ENCODE measurements at places on chromosomes 3 and 15. TPM values are rescaled to one million over a fixed set of nuclear protein-coding genes. Genes with fewer than 3 reads are reported as not detected.
A peak's percentile ranks its signal among the peaks of the same experiment; 100 is the strongest.

DNA sequence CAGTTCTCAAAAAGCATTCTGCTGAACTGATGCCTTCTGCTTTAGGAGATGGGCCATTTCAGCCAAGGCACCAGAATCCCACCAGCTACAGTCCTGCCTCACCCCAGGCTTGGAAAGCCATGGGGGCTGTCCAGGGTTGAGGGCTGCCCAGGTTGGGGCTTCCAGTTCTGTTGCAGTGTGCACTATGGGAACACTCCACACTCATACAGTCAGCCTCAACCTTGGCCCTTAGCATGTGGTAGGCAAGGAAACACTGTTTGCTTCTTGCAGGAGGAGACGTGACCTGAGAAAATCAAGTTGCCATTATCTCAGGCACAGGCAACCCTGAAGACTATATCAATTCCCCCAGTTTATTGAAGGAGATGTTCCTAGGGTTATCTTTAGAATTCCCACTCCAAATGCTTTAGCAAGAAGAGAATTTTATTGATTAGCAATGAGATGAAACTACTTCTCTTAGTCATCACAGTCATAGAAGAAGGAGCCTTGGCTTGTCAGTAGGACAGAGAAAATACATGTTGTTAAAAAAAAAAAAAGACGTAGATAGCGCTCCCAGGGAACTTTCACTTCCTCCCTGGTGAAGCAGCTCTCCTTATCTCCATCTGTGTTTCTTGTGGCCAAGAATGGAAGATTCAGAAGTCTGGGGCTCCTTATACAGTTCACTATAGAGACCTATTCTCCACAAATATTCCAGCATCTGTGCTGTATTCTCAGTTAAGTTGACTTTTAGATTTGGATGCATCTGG lies 38.3 kb upstream of the IL12A start:
- H3K27me3 ChIP-seq: no peaks in the 10 kb centered on the region
- H3K36me3 ChIP-seq: no peaks in the 10 kb centered on the region
- H3K27ac ChIP-seq: no peak overlapping the region
- H3K4me1 ChIP-seq: no peaks in the 10 kb centered on the region
- DNase-seq: no peak

The NR2E3 gene
- 0.25 TPM for total RNA-seq

- no peaks in the 10 kb centered on the region for H3K36me3 ChIP-seq
- H3K4me1 ChIP-seq: peaks cover 2% of the 10 kb centered on the region
- no peak for DNase-seq
- H3K27ac ChIP-seq: no peak overlapping the region
- peaks cover 15% of the 10 kb centered on the region for H3K27me3 ChIP-seq
Measured at GRCh38 chr3:126659915-126660886, 5.3 kb upstream of the TXNRD3 start.

- H3K4me1 ChIP-seq: no peaks in the 10 kb centered on the region
- no peak overlapping the region for H3K27ac ChIP-seq
- DNase-seq: peak; percentile 12
- H3K27me3 ChIP-seq: no peaks in the 10 kb centered on the region
- no peaks in the 10 kb centered on the region for H3K36me3 ChIP-seq
Measured at GRCh38 chr3:33537133-33537532, 96.9 kb upstream of the UBP1 start.

DNA sequence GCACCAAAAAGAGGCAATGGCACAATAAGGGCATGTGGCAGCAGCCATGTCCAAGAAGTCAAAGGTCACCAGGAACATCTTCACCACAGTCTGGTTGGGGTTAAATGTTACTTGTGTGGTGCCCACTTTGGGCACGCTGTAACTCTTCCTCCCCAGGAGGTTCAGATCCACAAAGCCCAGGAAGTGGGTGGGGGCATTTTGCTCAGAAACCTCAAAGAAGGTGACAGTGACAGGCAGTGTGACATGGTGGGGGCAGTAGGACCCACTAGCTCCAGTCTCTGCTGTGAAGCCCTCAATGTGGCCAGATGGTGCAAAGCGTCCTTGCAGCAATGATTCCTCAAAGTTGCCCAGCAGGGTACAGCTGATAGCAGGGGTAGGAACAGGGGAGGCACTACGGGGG lies 5.8 kb downstream of the ZNF80 start:
- H3K27ac ChIP-seq: no peak overlapping the region
- no peak for DNase-seq
- no peaks in the 10 kb centered on the region for H3K27me3 ChIP-seq
- H3K4me3 ChIP-seq: no peak overlapping the region

DNA sequence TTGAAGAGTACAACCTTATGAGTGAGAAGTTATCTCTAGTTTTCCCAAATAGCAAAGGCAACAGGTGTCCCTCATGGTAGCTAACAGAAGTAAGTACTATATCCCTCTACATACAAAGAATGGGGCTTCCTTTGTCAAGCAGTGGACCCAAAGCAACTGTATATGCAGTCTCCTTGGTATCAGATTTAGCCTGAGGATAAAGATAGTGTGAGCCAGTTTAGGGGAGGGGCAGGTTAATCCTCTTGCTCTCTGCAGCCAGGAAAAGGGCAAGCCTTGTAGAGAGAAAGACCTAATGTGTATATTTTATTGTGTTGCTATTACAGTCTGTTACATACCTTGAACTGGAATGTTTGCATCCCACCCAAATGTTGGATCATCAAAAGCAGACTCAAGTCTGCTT lies 117.9 kb upstream of the COL8A1 start:
- no peak for DNase-seq
- no peak overlapping the region for H3K27ac ChIP-seq
- no peaks in the 10 kb centered on the region for H3K27me3 ChIP-seq
- no peaks in the 10 kb centered on the region for H3K36me3 ChIP-seq

- peaks cover 4% of the 10 kb centered on the region for H3K4me1 ChIP-seq
- H3K36me3 ChIP-seq: no peaks in the 10 kb centered on the region
- DNase-seq: no peak
Measured at GRCh38 chr3:177705976-177706823, 508.9 kb upstream of the TBL1XR1 start.

The TTC21A gene
- total RNA-seq: 7.8 TPM
